ENCODE measurements at places on chromosomes 11 and 22.

- no peak for DNase-seq
These were observed 13.7 kb upstream of the ALKBH3 start for GRCh38 chr11:43866969-43867368.

- no peak for DNase-seq
These were observed 260.1 kb downstream of the DCDC1 start for GRCh38 chr11:31109446-31109845.

DNA sequence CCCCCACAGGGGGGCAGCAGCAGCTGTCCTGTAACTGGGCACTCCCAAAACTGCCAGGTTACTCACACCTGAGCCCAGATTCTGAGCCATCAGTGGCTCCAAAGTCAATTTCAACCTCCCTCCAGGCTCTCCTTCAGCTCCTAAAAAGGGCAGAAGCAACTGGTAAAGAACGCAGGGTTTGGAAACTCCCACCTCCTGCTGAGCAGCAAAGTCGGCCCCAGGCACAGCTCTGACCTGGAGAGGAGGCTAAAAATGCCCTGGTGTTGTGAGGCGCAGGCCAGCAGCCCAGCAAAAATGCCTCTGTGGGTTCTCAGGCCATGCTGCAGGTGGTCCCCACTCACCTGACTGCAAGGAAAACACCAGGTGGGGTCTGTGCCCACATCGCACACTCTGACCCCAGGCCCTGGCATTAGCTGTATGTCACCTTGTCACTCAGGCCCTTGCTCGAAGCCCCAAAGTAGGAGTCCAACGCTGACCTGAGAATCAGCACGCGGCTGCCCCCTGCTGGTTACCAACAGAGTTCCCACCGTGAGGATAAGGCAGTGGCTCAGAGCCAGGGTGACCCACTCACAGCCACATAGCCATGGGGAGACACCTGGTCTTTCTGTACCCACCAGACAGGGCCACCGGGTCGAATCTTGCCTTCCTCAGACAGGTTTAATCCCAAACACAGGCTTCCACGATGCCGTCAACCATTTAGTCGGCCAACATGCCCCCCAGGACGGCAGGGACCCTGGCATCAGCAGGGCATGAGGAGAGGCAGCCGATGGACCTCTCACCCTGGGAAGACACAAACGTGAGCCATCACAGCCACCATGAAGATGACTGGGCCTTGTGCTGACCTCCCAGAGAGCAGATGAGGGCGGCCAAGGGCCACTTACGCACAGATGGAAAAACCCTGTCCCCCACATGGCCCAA lies 11.1 kb downstream of the POLR3H start:
- DNase-seq, result peak; percentile 56

GRCh38 chr11:48025984-48026340 lies 45.6 kb downstream of the PTPRJ start:
- no peak for DNase-seq

- no peak for DNase-seq
These were observed 7.9 kb upstream of the SPON1 start for GRCh38 chr11:13954591-13954990.

DNA sequence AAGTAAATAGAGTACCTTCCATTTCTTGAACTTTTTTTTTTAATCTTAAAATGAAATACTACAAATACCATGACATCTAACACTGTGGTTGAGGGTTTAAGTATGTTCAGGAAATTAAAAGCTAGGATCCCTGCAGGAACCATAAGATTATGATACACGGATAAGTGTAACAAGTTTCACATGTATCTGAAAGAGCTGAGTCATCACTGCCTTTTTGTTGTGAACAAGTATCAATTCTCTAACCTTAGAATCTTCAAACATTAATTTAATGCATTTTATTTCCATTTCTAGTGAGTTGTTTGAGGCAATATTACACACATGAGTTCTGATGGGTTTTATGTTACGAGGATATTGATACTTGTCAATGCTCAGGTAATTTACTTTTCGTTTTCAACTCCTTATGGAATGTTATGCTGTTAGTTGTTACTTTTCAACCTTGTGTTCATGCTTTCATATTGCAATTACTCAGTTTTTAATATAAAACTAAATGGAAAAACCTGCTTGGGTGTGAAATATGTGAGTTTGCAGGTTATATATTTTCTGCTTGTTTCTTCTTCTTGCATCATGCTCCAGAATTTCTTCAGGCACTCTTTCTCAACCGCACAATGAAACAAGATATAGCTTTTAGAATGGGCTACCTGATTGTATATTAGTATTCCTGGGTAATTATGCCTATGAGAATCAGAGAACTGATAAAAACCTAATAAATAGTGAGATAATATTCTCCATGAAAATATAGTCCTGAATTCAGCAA lies 361.3 kb upstream of the MTNR1B start:
- no peak for DNase-seq

DNA sequence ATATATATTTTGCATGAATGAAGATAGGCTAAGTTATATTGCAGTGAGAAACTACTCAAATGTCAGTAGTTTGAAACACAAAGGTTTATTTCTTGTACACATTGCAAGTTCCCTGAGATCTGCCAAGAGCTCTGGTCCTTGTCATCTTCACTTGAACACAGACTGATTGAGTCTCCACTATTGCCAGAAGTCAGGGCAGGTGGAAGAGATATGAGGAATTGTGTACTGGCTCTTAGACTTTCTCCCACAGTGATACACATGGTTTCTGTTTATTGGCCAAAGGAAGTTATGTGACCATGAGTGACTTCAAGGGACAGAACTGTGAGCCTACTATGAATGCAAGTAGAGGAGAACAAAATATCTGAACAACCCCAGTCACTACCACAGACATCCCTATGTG lies 44.2 kb downstream of the PPFIBP2 start:
- DNase-seq, result no peak

GRCh38 chr11:75051043-75051442 lies 45.6 kb downstream of the OR2AT4 start:
- DNase-seq, result no peak

DNA sequence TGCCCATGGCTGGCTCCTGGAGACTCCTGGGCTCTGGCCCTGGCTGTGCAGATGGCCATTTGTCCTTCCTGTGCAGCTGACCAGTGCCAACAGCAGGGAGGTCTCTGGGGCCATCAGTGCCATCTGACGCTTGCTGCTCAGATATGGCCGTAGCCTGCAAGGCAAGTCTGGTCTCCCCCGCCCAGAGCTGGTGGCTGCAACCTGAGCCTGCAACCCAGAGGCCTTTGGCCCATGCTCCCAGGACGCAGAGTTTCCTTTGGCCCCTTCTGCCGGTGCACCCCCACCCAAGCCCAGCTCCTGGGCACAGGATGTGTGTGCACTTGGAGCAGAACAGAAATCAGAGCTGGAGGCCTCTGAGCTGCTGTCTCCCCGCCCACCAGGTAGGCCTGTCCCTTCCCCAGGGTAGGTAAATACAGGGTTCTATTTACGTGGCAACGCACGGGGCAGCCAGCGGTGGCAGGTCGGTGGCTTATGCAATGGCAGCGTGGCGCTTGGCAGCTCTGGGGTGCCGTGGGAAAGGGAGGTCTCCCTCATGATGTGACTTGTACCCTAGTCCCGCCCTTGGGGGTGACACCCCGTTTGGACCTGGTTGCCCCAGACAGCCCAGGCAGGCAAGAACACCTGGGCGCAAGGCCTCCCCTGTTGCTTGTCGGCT lies 21.0 kb upstream of the MYEOV start:
- DNase-seq, result no peak

GRCh38 chr22:45577746-45578523 lies 75.3 kb downstream of the FBLN1 start:
- peak; percentile 74 for DNase-seq

GRCh38 chr11:112303616-112304015 lies 43.0 kb upstream of the PLET1 start:
- no peak for DNase-seq

GRCh38 chr22:35411102-35411501 lies 11.2 kb downstream of the MCM5 start:
- DNase-seq, result no peak

- no peak for DNase-seq
These were observed 523.5 kb upstream of the LRRC4C start for GRCh38 chr11:41982975-41983374.

- DNase-seq, result peak; percentile 38
These were observed 77.8 kb upstream of the GDPD4 start for GRCh38 chr11:77379253-77379652.
